H4 (cell line): ENCODE measurements at places on chromosomes 2 and 18. TPM values are rescaled to one million over a fixed set of nuclear protein-coding genes. Genes with fewer than 3 reads are reported as not detected.

The CNTNAP5 gene
- total RNA-seq: not detected in 2 replicates

The FAM237A gene
- not detected in 2 replicates for total RNA-seq

The BIRC6 gene
- 16.4 and 29.7 TPM in 2 replicates for total RNA-seq

The TCF23 gene
- total RNA-seq: not detected in 2 replicates

The DES gene
- total RNA-seq: 0.68 and 1.2 TPM in 2 replicates

The RTTN gene
- total RNA-seq: 10.1 and 12.2 TPM in 2 replicates

The C2orf72 gene
- total RNA-seq: 0.75 and 1.4 TPM in 2 replicates

The OSGEPL1 gene
- total RNA-seq: 12.3 and 15.3 TPM in 2 replicates

The FAM110C gene
- 0.12 and 0.15 TPM in 2 replicates for total RNA-seq

The BOK gene
- 1.2 and 2.3 TPM in 2 replicates for total RNA-seq
